ENCODE measurements at places on chromosomes 5 and 9.

- no peak for DNase-seq
Measured at GRCh38 chr9:29966247-29966646, 2393.0 kb upstream of the C9orf72 start.

DNA sequence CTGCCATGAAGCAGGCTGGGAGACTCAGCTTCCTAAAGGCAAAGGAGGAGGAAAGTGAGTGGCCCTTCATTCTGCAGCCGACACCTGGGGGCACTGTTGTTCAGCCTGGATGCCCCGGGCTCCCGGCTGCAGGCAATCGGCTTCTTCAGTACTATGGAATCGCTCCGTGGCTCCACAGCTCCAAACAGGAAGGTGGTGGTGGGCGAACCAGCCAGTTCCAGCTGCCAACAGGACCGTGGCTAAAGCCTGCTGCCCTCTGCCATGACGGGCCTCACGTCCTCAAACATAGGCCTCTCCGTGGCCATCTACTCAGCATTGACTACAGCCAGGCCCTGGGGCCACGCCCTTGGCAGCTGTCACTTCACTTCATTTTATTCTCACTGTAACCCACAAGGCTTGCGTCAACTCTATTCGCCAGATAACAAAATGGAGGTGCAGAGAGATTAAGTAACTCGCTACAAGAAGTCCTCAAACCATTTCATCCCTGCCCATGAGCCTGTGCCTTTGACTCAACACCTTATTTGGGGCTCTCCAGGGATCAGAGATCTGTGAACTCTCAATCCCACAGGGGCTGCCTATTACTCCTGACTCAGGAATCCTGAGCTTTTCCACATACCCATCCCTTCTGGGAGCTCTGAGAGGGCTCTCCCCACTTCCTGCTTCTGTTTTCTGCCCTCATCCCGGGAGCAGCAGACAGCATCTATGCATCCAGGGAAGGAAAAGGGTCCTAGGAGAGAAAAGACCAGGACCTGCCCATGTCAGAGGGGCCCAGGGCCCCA lies 38.0 kb downstream of the PAX5 start:
- DNase-seq = peak; percentile 40

GRCh38 chr9:120862452-120862851 lies 14.5 kb downstream of the PHF19 start:
- no peak for DNase-seq

DNA sequence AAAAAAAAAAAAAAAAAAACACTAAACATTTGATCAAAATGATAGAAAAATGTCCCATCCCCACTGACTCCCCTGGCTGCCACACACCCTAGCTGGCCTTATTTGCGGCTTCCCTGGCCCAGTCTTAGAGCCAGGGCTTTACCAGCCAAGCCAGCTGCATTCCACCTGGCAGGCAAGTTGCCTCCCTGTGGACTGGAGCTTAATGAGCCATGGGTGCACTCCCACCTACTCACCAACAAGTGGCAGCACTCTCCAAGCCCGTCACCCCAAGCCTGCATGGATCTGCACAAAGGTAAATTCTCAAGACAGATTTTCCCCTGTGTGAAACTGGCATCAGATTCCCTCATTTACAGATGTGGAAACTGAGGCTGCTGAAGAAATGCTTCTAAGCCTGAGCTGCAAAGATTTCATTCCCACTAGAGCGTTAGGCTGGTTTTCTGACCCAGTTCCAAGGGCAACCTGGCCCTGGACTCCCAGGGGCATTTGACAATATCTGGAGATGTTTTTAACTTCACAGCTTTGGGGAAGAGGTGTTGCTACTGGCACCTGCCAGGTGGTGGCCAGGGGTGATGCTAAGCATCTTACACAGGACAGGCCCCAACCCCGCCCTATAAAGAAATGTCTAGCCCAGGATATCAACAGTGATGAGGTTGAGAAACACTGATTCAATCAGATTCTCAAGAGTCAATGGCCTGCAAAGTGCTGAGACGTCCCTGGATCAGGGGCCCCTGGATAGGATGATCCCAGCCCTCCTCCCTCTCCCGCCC lies 21.9 kb upstream of the VDAC1 start:
- DNase-seq = peak; percentile 31

- no peak for DNase-seq
Measured at GRCh38 chr9:4980086-4980727, 4.9 kb upstream of the JAK2 start.

GRCh38 chr5:126107381-126107780 lies 315.8 kb upstream of the GRAMD2B start:
- DNase-seq = no peak

DNA sequence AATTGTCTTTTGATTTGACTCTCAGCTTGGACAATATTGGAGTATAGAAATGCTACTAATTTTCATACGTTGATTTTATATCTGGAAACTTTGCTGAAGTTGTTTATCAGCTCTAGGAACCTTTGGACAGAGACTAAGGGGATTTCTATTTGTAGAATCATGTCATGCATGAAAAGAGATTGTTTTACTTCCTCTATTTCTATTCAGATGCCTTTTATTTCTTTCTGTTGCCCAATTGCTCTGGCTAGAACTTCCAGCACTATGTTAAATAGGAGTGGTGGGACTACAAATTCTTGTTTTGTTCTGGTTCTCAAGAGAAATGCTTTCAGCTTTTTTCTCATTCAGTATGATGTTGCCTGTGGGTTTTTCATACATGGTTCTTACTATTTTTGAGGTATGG lies 112.8 kb upstream of the CDH12 start:
- DNase-seq = no peak

GRCh38 chr5:18068826-18069225 lies 434.6 kb downstream of the TAF11L14 start:
- DNase-seq = no peak

DNA sequence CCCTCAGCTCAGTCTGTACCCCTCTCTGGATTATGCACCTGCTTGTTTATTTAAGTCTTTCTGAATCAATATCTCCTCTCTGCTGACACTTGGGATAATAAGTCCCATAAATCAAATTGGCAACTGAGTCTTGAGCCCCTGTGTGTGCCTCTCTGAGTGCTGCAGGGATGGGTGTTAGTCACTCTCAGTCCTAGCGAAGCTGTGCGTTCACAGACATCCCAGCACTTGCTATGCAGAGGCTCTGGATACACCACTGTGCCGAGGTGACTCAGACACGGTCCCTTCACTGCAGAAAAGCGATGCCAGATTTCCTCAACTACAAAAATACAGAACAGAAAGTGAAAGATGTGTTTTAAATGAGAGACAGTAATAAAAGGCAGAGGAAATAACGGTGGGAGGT lies 4.1 kb upstream of the KCNMB1 start:
- DNase-seq = peak; percentile 7

GRCh38 chr5:110727025-110727314 lies 499 bp upstream of the TMEM232 start:
- DNase-seq = no peak

GRCh38 chr5:15034379-15034778 lies 162.8 kb upstream of the ANKH start:
- no peak for DNase-seq

DNA sequence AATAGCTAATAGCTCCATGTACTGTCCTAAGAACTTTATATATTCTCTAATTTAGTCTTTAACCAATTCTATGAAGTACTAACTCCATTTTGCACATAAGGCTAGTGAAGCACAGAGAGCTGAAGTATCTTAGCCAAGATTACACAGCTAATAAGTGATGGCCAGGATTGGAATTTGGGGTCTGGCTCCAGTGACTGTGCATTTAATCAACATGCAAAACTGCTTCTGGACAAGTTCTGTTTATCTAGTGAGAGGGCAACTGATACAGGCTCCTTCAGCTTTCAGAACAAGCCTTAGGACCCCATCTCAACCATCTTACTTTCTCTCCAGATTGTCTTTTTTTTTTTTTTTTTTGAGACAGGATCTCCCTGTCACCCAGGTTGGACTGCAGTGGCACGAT lies 21.3 kb downstream of the SLC25A25 start:
- DNase-seq = no peak

DNA sequence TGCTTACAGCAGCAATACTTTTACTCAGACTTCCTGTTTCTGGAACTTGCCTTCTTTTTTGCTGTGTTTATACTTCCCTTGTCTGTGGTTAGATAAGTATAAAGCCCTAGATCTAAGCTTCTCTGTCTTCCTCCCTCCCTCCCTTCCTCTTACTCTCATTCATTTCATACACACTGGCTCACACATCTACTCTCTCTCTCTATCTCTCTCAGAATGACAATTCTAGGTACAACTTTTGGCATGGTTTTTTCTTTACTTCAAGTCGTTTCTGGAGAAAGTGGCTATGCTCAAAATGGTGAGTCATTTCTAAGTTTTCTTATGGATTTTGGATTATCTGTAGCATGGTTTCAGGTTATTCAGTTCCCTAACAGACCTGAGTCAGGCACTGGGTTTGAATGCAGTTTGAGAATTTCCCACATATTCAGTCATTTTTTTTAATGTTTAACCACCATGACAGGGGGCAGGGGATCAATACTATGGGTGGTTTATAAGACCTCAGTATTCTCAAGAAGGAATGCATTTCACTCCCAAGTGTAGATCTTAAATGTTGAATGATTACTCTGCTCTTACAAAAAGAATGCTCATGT lies at the start of gene IL7R:
Gene IL7R (plus strand): TSS at position 127 of the 587 bp plus-strand sequence. CDS start 87 bp downstream, at position 214.
- no peak for DNase-seq

DNA sequence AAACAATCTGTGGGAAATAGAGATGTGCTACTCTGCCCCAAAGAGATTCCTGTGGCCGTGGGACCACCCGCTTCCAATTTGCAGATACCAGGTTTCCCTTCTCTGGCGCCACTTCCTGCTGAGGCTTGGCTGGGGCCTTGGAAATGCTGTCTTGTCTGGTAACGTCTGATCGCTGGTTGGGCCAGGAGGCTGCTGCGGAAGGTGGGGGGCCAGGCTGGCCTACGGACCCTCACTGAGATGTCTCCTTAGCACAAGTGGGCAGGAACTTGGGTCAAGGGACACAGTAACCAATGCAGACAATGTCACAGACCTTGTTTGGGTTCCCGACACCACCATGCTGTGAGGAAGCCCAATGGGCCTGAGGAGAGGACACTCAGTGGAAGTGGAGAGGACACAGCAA lies 31.7 kb upstream of the IRX4 start:
- DNase-seq = no peak

- DNase-seq = no peak
Measured at GRCh38 chr9:131670247-131671132, 69.4 kb downstream of the RAPGEF1 start.

GRCh38 chr5:14364576-14365472 lies 216.8 kb upstream of the OTULINL start:
- no peak for DNase-seq

DNA sequence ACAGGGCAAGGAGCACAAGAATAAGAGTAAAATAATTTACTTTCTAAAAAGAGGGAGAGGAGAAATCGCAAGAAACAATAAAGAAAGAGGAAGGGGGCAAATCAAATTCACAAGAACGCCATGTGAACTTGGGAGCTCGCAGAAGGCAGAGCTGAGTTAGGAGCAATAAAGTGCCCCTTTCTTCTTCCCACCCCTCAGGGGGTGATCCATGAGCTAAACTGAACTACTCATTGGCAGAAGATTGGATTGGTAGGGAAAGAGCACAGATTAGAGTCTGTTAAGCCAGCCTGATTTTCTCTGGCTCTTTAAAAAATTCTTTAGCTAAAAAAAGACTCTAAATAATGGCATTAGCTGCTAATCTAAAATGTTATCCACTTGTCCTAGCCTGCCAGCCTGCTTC lies 307.5 kb downstream of the EBF1 start:
- DNase-seq = no peak

- no peak for DNase-seq
Measured at GRCh38 chr5:129460672-129460935, 506 bp downstream of the ADAMTS19 start.

DNA sequence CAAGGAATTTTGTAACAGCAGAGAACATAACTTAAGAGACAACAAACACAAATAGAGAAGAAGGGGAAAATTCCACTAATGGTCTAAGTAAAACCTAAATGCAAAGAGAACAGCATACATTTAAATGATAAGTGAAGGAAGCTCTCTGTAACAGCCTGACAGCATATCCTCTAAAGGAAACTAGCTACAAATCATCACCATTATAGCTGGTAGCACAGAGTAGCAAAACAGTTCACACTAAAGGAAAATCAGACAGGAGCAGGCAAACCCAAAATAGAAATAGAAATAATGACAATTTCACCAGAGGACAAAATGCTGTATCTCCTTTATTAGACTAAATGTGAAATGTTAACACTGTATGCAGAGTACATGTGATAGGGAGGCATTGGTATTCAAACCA lies 532.8 kb downstream of the PTPRD start:
- no peak for DNase-seq

DNA sequence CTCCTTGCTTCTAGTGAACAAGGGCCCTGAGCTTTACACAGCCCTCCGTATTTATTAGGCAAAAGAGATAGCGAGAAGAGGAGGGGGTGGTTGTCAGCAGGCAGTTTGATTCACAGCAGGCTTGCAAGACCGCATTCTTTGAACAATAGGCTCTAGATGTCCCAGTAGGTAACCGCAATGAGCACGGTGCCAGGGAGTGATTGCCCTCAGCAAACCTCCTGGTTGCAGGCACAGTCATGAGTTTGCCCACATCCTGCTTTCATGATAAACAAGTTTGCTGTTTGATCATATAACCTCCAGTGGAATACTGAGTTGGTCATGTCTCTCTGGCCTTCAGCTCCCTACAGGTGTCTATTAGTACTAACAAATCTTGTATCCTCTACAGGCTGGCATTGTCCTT lies 66.1 kb downstream of the CACNA1B start:
- DNase-seq = no peak

DNA sequence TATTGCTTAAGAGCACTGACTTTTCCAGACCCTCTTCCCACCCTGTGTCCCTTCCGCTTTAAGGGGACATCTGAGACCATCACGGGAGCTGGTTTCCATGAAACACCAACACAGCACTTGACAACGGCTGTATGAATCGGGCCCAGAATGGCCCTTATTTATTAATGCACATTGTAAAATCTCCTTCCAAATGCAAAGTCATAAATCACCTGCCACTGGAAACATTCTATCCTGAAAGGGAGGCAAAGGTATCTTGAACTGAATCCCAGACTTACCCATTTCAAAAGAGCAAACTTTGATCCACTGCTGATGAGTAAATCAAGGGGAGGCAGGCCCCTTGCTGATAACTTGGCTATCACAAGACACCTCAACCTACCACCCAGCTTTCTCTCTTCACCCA lies 37.4 kb downstream of the SHB start:
- DNase-seq = no peak

DNA sequence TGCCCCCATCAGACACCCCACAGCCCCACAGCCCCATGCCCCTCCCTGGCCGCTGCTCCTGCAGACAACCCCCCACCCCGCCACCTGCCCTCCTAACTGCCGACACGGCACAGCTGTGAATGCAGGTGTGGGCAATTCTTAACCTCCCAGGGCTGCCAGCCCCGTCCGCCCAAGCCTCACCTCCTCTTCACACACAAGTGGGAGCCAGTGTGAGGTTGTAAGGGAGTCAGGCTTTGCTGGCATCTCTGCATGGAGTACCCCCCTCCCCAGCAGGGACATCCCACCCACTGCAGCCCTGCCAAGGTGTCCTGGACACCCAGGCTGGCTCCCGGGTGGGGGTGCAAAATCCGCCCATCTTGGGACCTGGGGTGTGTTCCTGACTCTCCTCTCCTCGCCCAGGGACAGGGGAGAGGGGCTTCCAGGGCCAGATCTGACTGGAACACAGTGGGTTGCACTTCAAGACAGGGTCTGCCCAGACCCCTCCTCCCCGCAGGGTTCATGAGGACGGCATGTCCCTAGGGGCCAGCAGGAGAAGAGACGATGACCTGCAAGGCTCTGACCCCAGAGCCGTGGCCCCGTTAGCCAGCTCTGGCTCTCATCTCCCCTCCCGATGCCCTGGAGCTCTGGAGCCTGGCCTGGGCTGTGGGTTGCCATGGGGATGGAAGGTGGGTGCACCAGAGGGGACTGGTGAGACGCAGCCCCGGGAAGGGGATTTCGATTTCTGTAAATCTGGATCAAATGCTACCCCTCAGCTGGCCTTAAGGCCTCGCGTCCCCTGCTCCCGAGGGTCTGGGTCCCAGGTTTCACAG lies 34.4 kb downstream of the SARDH start:
- DNase-seq = no peak
